ENCODE measurements at places on chromosomes 11 and 22. TPM values are rescaled to one million over a fixed set of nuclear protein-coding genes. Genes with fewer than 3 reads are reported as not detected.

DNA sequence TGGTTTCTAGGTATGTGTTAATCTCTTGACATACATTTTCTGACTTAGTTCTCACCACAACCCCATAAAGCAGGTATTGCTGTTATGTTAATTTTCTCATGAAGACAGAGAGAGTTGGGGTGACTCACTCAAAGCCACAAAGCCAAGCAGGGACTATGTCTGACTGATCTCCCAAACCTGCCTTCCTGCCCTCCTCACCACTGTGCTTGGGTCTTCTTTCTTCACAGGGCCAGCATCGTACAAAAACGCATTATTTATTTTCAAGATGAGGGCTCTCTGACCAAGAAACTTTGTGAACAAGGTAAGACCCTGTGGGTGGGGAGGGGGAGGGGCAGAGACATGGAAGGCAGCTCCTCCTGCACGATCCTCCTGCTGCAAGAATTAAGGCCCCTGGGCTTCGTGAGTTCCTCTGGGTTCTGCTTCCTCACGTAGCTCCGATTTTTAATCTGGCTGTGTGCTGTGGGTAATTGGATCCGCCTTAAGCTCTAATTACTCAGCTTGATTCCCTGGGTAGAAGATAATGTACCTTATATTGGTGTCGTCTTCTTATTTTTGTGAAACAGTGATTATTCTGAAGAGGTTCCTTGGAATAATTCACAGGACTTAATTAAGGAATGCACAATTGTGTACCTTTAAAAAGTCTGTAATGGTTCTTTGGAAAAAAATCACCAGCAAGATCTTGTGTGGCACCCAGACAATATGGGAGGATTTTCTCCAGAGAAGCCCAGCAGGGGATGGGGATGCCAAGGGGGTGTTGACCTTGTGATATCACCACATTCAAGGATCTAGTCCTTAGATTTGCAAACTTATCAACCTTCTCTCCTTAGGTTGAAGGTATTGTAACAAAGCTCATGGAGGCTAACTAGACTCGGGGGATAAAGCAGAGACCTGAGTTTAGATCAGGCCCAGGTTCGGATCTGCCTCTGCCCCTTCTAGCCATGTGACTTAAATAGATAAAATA lies 112.9 kb downstream of the SPON1 start:
- H3K4me3 ChIP-seq, result no peak overlapping the region
- H3K36me3 ChIP-seq, result no peaks in the 10 kb centered on the region
- no peaks in the 10 kb centered on the region for H3K27me3 ChIP-seq
- H3K4me1 ChIP-seq, result no peaks in the 10 kb centered on the region
- no peak overlapping the region for H3K27ac ChIP-seq

- H3K4me3 ChIP-seq, result no peak overlapping the region
- peak; percentile 47 for DNase-seq
- H3K27ac ChIP-seq, result no peak overlapping the region
- H3K27me3 ChIP-seq, result no peaks in the 10 kb centered on the region
Measured at GRCh38 chr11:59429924-59430516, 3.8 kb upstream of the OR5A2 start.

DNA sequence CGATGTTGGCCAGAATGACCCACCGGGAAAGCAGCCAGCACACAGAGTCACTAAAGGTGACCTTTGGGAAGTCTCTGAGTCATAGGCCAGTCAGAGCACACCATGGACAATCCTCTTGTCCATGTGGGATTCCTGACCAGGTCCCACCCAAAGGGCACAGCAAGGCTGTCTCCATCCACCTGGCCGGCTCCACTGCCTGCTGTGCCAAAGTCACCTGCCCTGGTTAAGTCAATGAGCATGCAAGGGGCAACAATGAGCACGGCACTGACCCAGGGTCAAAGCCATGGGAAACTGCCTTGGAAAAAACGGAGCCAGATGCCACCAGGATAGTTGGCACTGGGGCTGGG lies 49.8 kb downstream of the SHANK2 start:
- H3K4me1 ChIP-seq, result no peaks in the 10 kb centered on the region
- H3K27ac ChIP-seq, result no peak overlapping the region
- DNase-seq, result no peak
- no peaks in the 10 kb centered on the region for H3K27me3 ChIP-seq
- no peak overlapping the region for H3K4me3 ChIP-seq

GRCh38 chr11:23711981-23712380 lies 784.9 kb upstream of the LUZP2 start:
- H3K36me3 ChIP-seq, result no peaks in the 10 kb centered on the region
- no peaks in the 10 kb centered on the region for H3K4me1 ChIP-seq
- no peak for DNase-seq
- no peaks in the 10 kb centered on the region for H3K27me3 ChIP-seq
- no peak overlapping the region for H3K27ac ChIP-seq

DNA sequence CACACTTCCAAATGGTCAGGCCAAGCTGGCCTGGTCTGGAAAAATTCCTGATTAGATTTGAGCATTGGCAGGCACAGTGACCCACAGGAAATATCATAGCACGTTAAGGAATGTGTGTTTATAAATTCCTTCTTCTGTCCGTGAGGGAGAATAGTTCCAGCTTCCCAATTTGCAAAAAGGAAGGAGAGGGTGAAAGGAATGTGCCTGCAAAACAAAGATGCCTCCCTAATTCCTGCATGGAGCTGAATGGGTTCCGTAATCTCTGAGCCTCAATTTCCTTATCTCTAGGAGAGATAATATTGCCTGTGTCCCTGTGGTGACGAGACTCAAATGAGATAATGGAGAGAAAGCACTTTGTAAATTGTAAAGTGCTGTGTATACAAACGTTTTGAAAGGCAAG lies 105.1 kb downstream of the FEZ1 start:
- peaks cover 5% of the 10 kb centered on the region for H3K4me1 ChIP-seq
- no peak overlapping the region for H3K27ac ChIP-seq
- H3K4me3 ChIP-seq, result no peak overlapping the region
- no peaks in the 10 kb centered on the region for H3K27me3 ChIP-seq
- DNase-seq, result no peak

DNA sequence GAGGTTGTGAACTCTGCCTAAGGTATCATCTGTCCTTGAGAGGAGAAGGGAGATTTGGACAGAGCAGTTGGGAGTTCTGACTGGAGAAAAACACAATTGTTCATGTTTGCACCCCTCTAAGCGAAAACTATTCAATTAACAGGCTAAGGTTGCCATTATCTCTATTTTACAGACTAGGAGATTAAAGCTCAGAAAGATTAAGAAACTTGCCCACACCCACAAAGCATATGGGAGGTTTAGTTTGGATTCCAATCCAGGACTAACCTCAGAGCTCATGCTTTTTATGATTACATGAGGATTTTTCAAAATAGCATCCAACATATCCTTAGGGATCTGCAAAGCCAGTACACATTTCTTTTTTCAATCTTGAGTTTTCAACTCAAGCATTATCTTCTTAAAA lies 22.0 kb downstream of the GAB2 start:
- DNase-seq, result no peak
- H3K36me3 ChIP-seq, result no peaks in the 10 kb centered on the region
- H3K27me3 ChIP-seq, result no peaks in the 10 kb centered on the region
- no peak overlapping the region for H3K27ac ChIP-seq

DNA sequence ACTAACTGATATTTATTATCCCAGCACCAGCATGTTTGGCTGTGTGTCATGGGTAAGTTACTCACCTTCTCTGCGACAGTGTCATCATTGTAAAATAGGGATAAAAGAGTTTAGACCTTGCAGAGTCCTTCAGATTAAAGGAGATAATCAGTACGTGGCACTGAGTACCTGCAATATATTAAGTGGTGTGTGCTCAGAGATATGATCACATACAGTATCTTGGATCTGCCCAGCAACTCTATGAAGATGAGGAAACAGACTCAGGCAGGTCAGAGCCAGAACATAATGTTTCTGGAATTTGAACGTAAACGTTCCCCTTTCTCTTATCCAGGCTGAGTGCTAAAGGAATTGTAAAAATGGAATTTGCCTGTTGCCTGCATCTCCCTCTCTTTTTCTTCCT lies 46.9 kb upstream of the ELF5 start:
- H3K36me3 ChIP-seq, result no peaks in the 10 kb centered on the region
- no peak overlapping the region for H3K4me3 ChIP-seq
- no peak for DNase-seq
- H3K27ac ChIP-seq, result no peak overlapping the region
- no peaks in the 10 kb centered on the region for H3K27me3 ChIP-seq

DNA sequence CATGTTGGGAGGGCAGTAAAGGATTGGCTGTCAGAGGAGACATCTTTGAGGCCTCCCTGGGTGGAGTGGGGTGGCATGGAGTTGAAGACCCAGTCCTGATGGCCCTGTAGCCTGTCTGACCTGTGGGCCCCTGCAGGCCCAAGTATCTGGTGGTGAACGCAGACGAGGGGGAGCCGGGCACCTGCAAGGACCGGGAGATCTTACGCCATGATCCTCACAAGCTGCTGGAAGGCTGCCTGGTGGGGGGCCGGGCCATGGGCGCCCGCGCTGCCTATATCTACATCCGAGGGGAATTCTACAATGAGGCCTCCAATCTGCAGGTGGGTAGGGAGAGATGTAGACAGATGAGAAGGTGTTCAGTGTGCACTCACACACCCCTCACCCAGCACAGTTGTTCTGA lies 2.6 kb downstream of the NDUFV1 start:
- DNase-seq, result no peak
- no peak overlapping the region for H3K27ac ChIP-seq
- H3K36me3 ChIP-seq, result no peaks in the 10 kb centered on the region

GRCh38 chr11:9092853-9093778 lies 1.7 kb upstream of the SCUBE2 start:
- no peak for DNase-seq
- no peaks in the 10 kb centered on the region for H3K27me3 ChIP-seq
- H3K4me3 ChIP-seq, result no peak overlapping the region
- no peak overlapping the region for H3K27ac ChIP-seq
- no peaks in the 10 kb centered on the region for H3K4me1 ChIP-seq
- no peaks in the 10 kb centered on the region for H3K36me3 ChIP-seq

DNA sequence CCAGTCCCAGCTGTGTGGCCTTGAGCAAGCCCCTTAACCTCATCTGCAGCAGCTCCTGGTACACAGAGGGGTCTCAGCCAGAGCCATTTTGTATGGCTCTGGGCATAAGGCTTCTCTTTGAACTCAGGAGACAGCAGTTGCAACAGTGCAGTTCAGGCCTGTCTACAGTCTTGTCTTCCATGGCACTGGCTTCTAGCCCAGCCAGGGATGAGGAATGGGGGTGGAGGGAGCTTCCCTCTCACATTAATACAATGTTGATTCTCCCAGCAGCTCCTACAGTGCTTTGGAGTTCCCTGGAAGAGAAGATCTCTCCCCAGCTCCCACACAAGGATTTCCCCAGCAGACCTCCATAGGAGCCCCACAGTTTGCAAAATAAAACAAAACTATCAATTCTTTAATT lies 350.2 kb downstream of the BUD13 start:
- no peaks in the 10 kb centered on the region for H3K36me3 ChIP-seq
- peaks cover 51% of the 10 kb centered on the region for H3K4me1 ChIP-seq
- no peaks in the 10 kb centered on the region for H3K27me3 ChIP-seq

GRCh38 chr11:107473792-107474191 lies 16.2 kb upstream of the CWF19L2 start:
- no peaks in the 10 kb centered on the region for H3K27me3 ChIP-seq
- no peak overlapping the region for H3K27ac ChIP-seq
- H3K4me3 ChIP-seq, result no peak overlapping the region
- H3K36me3 ChIP-seq, result no peaks in the 10 kb centered on the region

DNA sequence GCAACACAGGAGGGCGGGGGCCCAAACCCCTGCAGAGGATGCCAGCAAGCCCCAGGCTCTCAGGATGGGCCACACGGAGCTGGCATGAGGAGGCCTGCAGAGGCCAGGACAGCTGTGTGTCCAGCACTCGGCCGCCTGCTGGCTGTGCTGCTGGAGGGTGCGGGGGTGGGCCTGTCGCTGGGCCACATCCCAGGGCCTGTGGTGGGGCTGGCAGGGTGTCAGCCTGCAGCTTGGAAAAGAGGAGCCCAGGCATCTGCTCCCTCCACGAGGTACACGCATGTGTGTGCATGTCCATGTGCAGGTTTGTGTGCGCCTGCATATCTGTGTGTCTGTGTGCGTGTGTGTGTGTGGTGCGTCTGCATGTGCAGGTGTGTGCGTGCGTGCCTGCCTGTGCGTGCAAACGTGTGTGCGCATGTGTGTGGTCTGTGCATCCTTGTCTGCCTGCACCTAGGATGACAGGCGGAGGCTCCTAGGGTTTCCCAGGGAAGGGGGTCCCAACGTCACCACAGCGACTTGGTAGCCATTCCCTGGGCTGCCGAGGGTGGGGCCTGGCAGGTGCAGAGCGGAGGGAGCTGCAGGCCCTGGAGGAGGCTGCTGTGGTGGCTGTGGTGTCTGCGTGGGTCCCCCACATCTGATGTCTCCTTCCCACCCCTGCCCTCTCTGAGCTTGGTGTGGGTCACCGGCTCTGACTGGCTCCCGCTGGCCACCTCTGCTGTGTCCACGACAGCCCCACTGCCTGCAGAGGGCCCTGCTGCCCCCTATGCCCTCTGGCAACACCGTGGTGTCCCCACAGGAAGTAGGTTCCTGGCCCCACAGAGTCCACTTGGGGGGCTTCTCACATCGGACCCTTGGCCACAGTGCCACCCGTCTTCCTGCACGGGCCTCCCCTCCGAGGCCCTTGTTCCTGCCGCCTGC lies 17.1 kb downstream of the BRSK2 start:
- H3K27me3 ChIP-seq, result no peaks in the 10 kb centered on the region
- no peak overlapping the region for H3K4me3 ChIP-seq
- H3K4me1 ChIP-seq, result no peaks in the 10 kb centered on the region
- H3K36me3 ChIP-seq, result no peaks in the 10 kb centered on the region
- no peak for DNase-seq

GRCh38 chr22:25448435-25449051 lies 115.9 kb upstream of the GRK3 start:
- peak overlapping the region; percentile 73 for H3K4me3 ChIP-seq
- no peaks in the 10 kb centered on the region for H3K27me3 ChIP-seq
- H3K36me3 ChIP-seq, result no peaks in the 10 kb centered on the region
- DNase-seq, result no peak
- peaks cover 31% of the 10 kb centered on the region for H3K4me1 ChIP-seq
- peak overlapping the region; percentile 46 for H3K27ac ChIP-seq

- H3K36me3 ChIP-seq, result no peaks in the 10 kb centered on the region
- H3K4me3 ChIP-seq, result peak overlapping the region; percentile 78
- peak; percentile 69 for DNase-seq
- H3K4me1 ChIP-seq, result peaks cover 26% of the 10 kb centered on the region
- H3K27ac ChIP-seq, result peak overlapping the region; percentile 96
Measured at GRCh38 chr11:59615120-59615636, 396 bp downstream of the OSBP start.

- H3K27me3 ChIP-seq, result no peaks in the 10 kb centered on the region
- H3K27ac ChIP-seq, result peak overlapping the region; percentile 45
- H3K4me3 ChIP-seq, result no peak overlapping the region
- H3K36me3 ChIP-seq, result no peaks in the 10 kb centered on the region
- no peak for DNase-seq
Measured at GRCh38 chr11:122756417-122756816, 81.9 kb upstream of the CRTAM start.

- H3K4me3 ChIP-seq, result no peak overlapping the region
- H3K27ac ChIP-seq, result no peak overlapping the region
- no peaks in the 10 kb centered on the region for H3K36me3 ChIP-seq
- H3K27me3 ChIP-seq, result no peaks in the 10 kb centered on the region
- peaks cover 6% of the 10 kb centered on the region for H3K4me1 ChIP-seq
Measured at GRCh38 chr22:33841281-33842005, 78.8 kb downstream of the LARGE1 start.

IL18BP gene
- 11.7 TPM for polyA plus RNA-seq

PGM2L1 gene
- 2.4 TPM for polyA plus RNA-seq

ZNF215 gene
- polyA plus RNA-seq, result 2.7 TPM

HEPACAM gene
- polyA plus RNA-seq, result 0.75 TPM

PGA3 gene
- polyA plus RNA-seq, result 1.7 TPM

All from testis (tissue), 5 donors.